Activated T-helper 17 cell treated with anti-CD3 and anti-CD28 coated beads, Interleukin-2, amount 50 U/mL, for 72 hours (primary cell): ENCODE measurements at places on chromosomes 4 and X.

GRCh38 chr4:186887752-186888151 lies 164.1 kb upstream of the FAT1 start:
- ATAC-seq, result no peak

DNA sequence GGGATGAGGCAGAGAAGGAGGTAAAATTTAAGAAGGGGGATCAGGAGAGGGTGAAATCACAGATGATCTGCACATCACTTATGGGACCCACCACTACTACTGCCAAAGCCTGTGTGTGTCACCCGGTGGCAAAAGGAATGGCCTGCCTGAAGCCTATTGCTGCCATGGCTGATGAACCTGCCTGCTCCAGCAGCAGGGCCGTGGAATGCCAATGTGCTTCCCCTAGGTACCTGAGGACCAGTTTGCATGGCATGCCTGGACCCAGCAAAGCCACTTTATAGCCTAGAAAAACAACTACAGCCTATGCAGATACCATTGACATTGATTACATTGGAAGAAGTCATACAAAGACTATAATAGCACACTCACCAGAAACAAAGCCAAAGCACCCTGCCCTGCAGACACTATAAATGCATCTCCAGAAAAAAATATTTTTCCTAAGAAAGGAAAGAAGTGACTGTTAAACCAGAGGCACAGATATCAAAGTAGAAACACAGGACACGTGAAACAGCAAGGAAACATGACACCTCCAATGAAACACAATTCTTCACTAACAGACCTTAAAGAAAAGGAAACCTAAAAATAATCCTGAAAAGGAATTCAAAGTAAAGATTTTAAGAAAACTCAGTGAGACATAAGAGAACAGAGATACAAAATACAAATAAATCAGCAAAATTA lies 680.7 kb upstream of the GRID2 start:
- ATAC-seq, result no peak

DNA sequence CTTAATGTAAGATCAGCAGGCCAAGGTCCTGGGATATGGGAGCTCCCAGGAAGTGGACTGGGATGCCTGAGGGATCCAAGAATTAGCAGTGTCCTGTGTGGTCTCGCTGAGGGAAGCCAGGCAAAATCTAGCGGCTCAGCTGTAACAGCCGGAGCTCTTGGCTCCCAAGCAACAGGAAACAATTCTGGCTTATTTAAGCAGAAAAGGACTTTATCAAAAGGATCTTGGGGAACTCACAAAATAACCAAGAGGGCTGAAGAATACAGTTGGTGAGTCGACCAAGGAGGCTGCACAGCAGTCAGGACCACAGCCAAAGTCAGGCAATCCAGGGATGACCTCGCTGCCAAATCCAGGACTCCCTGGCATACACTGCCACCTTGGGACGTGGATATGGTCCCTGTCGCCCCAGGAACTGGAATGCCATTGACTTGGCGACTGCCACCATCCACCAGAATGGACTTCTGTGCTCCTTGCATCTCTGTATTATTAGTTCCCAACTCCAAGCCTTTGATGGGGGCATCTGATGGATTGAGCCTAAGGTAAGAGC lies 165.3 kb upstream of the BCOR start:
- no peak for ATAC-seq

- ATAC-seq, result no peak
Observed at GRCh38 chr4:72513227-72513626, 55.8 kb downstream of the ADAMTS3 start.

DNA sequence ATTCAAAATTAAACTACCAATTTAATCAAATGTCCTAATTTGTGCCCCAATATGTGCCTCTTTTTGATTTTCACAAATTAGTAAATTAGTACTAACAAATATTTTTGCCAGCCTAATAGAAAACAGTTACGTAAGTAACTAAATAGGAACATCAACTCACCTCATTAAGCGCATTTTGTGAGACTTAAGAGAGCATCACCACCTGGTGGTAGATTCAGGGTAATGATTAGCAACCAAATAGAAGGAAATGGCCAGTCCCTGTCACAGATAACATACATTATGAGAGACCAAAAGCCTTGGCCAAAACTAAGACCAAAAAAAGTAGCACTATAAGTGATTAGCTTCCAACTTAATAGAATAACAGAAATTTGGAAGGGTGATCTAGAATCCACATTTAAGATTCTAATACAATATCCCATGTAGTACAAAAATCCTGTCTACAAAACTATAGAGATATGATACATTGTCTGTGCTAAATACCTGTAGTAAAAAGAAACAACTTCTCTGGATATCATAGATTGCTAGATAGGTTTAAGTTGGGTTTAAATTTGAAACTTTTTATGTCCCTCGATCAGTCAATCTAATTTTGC lies 46.7 kb downstream of the C4orf46 start:
- no peak for ATAC-seq

- ATAC-seq, result peak; percentile 59
Observed at GRCh38 chr4:118816538-118817177, 19.3 kb downstream of the SEC24D start.

GRCh38 chrX:134933911-134934310 lies 56.9 kb upstream of the SMIM10 start:
- no peak for ATAC-seq

DNA sequence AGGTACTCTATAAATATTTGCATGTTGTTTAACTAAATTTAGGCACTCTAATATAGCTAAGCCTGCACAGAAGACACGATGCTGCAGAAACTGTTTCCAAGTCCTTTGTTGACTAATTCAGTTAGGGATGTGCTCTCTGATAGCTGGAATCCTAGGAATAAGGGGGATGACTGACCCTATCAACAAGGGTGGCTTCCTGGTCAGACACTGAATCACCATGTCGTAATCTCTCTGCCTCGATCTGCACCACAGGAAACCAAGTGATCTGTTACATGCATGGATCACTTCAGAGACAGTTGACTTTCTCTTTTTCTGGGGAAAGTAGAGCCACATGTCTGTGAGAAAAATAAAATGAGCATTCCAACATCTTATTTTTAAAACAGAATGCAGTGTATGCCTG lies 169.1 kb downstream of the GUCY2F start:
- ATAC-seq, result no peak

GRCh38 chr4:47002580-47002979 lies 9.2 kb upstream of the GABRA4 start:
- ATAC-seq, result no peak

GRCh38 chr4:169566021-169566818 lies 46.2 kb downstream of the NEK1 start:
- peak; percentile 45 for ATAC-seq

GRCh38 chr4:46505131-46505530 lies 115.2 kb upstream of the GABRA2 start:
- no peak for ATAC-seq

DNA sequence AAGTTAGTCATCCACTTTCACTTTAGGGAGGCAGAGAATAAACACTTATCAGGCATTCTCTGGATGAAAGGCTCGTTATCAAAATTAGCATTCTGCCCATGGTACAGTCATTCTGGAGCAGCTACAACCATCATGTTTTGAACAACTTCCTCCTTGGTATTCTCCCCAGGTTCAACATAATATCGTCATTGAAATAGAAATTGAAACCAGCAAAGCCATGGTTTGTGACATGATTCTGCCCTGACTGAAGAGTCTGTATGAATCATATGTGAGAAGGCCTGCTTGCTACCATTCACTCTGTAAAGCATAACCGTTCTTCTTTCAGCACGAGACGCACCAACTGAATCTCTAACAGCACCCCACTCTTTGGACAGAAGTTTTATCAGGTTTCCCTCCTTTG lies 127.5 kb upstream of the RADX start:
- ATAC-seq, result peak; percentile 97

DNA sequence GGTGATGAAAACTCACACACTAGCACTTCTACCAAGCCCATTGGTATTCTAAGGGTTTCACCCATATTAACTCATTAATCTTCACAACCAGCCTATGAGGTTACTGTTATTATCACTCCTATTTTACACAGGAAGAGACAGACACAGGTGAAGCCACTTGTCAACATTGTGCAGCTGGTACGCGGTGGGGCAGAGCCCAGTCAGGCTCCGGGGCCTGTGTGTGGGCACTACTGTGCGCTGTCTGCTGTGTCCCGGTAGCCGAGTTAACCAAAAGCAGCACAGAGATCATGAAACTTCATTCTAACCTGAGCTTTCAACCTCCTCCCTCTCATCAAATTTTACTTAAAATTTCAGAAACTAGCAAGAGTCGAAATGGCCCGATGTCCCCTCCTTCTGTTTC lies 111.3 kb downstream of the PHKA2 start:
- no peak for ATAC-seq

- no peak for ATAC-seq
Observed at GRCh38 chr4:54074381-54074780, 10.0 kb upstream of the CHIC2 start.

- no peak for ATAC-seq
Observed at GRCh38 chr4:153156263-153156662, 48.0 kb upstream of the TRIM2 start.

DNA sequence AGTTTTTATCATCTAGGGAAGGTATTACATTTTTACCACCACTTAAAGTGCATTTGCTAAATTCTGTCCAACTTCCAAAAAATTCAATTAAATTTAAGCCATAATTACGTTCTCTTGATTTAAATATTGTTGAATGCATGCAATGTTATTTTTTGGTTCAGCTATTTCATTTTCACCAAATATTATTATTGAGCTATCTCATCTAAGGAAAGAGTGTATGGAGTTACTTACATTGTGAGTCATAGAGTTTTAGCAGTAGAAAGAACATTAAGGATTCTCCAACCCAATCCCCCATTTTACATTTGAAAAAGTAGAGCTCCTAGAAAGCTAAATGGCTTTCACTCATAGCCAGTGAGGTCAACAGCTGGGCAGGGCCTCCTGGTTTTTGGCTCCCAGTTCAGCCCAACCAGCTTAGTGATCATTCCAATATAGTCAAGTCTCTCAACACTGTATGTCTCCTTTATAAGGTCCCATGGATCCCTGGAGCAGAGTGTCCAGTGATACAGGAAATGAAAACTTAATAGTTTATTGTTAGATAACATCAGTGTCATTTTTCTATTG lies 60.5 kb downstream of the NDNF start:
- no peak for ATAC-seq

- ATAC-seq, result no peak
Observed at GRCh38 chr4:125352521-125352920, 37.8 kb downstream of the FAT4 start.

- no peak for ATAC-seq
Observed at GRCh38 chrX:48927123-48927522, 8.3 kb upstream of the PIM2 start.

DNA sequence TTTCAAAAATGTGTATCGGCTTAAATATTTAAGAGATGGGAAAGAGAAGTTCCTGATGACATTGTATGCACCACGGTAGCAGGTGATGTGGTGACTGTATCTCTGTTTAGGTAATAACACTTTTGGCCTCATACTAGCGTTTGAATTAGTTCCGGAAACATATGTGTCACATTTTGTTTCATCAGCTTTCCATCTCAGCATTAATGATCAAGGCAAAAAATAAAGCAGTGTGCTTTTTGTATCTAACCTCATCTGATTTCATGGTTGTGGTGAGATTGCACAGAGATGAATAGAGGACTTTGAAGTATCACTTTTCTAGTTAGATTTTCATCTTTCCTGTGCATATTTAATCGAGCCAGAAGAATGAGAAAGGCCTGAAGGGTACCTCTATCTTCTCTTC lies 206.4 kb upstream of the SPRY1 start:
- ATAC-seq, result no peak

- no peak for ATAC-seq
Observed at GRCh38 chrX:107856289-107856688, 30.6 kb downstream of the MID2 start.

DNA sequence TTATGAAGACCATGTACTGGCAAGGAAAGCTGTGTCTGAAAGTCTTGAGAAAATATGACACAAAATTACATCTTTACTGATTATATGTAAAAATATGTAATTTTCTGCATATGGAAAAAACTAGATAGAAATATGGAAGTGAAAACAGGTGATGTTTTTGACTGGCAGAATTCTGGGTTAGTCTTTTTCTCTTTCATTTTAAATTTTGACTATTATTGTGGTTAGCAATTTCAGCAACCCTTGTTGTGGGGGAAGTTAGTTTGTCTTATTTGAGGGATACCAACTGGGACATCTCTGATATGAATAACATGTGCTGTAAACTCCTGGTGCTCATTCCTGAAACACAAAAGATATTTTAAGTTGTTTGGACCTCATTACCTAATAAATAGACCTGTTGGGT lies 49.9 kb upstream of the CPEB2 start:
- ATAC-seq, result no peak
